NCI-H1436 treated with DMSO at 0.1 percent for 48 hours (cell line): ENCODE measurements at places on chromosomes 2 and 18.
A peak's percentile ranks its signal among the peaks of the same experiment; 100 is the strongest.

DNA sequence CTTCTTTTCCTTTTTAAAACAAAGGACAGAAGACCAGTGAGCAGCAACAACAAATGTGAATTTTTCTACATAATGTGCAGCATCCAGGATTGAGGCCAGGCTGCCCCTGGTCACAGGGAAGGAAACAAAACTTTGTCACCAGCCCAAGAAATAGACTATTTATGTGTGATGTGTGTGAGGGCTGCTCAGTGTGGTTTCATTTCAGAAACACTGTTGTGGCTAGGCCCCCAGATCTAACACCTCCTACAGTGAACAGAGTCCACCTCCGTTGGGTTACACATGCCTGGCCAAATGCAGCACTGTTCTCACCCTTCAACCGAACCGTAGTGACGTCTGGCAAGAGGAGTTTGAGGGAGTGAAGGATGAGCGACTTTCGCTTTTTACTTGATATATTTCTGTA, 146.3 kb upstream of the RIOK3 start:
- no peak for DNase-seq

DNA sequence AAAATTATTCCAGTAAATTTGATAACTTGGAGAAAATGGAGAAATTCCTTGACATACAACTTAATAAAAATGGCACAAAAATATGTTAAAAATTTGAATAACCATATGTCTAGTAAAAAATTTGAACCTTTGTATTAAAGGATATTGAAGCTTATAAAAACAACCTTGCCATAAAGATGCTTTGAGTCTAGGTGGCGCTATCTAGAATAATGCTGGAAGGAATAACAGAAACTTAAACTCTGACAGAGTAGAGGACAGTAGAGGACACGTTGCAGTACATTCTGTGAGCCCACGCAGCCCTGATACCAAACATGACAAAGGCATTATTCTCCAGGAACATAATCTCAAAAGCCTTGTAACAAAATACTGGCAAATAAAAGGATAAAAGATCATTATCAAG, 44.7 kb upstream of the ALKAL2 start:
- DNase-seq: no peak

GRCh38 chr2:31109633-31110192, 28.5 kb downstream of the GALNT14 start:
- DNase-seq: peak; percentile 19

- no peak for DNase-seq
Measured at GRCh38 chr2:69858261-69858660, 28.8 kb downstream of the GMCL1 start.

- DNase-seq: no peak
Measured at GRCh38 chr18:36389811-36390581, 92.5 kb downstream of the FHOD3 start.

- peak; percentile 41 for DNase-seq
Measured at GRCh38 chr18:51668101-51668500, 470.6 kb upstream of the MEX3C start.

DNA sequence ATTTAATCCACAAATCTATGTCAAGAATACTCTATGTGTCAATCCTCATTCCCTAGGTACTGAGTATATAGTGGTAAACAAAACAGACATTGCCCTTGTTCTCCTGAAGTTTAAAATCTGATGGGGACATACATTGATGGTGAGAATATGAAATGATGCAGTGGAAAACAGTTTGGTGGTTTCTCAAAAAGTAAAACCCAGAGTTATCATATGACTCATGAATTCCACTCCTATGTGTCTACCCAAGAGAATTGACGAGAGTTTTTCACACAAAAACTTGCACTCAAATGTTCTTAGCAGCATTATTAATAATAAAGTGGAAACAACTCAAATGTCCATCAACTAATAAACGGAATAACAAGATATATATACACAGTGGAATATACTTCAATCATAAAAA, 586.7 kb downstream of the CCDC85A start:
- no peak for DNase-seq

GRCh38 chr2:20584045-20584398, 66.9 kb downstream of the HS1BP3 start:
- DNase-seq: no peak

GRCh38 chr2:192196421-192197194, 1.9 kb upstream of the TMEFF2 start:
- no peak for DNase-seq

- no peak for DNase-seq
Measured at GRCh38 chr18:66674286-66674685, 70.4 kb upstream of the CDH19 start.

DNA sequence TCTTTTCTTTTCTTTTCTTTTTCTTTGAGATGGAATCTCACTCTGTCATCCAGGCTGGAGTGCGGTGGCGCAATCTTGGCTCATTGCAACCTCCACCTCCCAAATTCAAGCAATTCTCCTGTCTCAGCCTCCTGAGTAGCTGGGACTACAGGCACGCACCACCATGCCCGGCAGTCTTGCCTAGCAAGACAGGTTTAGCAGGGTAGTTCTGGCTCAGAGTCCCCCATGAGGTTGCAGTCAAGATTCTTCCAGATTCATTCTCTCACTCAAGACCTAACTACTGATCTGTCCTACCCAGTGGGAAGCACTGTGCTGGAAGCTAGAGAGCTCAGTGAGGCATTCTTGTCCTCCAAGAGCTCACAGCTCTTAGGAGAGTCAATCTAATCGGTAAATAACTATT, 17.6 kb upstream of the ZAP70 start:
- no peak for DNase-seq

GRCh38 chr2:66604326-66604725, 169.4 kb downstream of the MEIS1 start:
- no peak for DNase-seq

GRCh38 chr2:224944707-224945547, 97.3 kb downstream of the DOCK10 start:
- DNase-seq: peak; percentile 45

- DNase-seq: no peak
Measured at GRCh38 chr2:142052220-142052863, 78.5 kb downstream of the LRP1B start.
